Activated CD4-positive, alpha-beta T cell treated with anti-CD3 and anti-CD28 coated beads, Interleukin-2, amount 10 ng/mL, durations not matched to agents 7 days and 5 days (primary cell): ENCODE measurements at places on chromosomes 4 and X.

GRCh38 chrX:16892504-16893362, 22.6 kb upstream of the RBBP7 start:
- DNase-seq: peak; percentile 60

- DNase-seq: no peak
Measured at GRCh38 chr4:20203508-20203907, 48.2 kb upstream of the SLIT2 start.

DNA sequence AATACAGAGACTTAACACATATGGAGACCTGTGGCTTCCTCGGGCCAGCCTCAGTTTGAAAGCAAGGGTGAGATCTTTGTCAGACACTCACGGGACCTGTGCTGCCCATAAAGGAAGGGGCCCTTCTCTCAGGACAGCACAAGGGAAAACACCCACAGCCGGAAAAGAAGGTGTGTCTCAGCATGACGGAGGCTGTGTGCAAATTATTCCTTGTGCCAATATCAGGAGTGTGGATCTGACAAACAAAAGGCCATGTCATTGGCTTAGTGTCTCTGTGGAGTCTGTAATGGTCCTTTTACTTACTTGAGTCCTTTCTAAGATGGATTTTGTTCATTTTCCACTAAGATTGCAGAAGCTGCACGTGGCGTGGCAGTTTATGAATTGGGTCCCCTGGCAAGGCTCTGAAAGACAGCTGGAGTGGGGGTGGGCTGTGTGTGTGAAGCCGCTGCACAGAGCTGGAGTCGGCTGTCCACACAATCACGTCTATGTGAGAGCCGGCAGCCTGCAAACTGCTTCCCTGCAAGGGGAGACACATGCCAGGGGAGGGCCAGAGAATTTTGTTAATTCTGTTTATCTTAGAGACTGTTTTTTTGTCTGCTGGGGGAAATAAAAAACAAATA, 1.9 kb downstream of the ENPP6 start:
- no peak for DNase-seq

GRCh38 chrX:926070-926469, 286.4 kb downstream of the CRLF2 start:
- DNase-seq: no peak

DNA sequence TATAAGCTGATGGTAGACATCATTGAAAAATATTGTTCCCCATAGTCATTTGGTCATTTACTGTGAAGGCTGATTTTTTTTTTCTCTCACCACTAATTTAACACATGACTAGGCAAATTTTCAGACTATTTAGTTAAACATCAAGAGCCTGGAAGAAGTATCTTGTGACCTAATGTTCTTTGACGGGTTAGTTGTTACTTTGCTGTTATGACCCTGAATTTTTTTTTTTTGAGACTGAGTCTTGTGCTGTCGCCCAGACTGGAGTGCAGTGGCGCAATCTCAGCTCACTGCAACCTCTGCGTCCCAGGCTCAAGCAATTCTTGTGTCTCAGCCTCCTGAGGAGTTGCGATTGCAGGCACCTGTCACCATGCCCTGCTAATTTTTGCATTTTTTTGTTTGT, 67.0 kb downstream of the HPF1 start:
- DNase-seq: no peak

GRCh38 chrX:123964156-123964834, 2.8 kb downstream of the STAG2 start:
- no peak for DNase-seq

DNA sequence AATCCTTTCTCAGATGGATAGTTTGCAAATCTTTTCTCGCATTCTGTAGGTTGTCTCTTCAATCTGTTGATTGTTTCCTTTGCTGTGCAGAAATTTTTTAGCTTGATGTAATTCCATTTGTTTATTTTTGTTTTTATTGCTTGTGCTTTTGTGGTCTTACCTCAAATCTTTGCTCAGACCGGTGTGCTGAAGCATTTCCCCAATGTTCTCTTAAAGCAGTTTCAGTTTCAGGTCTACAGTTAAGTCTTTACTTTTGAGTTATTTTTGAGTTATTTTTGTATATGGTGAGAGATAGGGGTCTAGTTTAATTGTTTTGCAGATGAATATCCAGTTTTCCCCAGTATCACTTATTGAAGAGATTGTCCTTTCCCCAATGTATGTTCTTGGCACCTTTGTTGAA, 18.2 kb upstream of the SLC25A14 start:
- DNase-seq: no peak

GRCh38 chrX:11750046-11750445, 8.0 kb upstream of the MSL3 start:
- no peak for DNase-seq

GRCh38 chr4:133839326-133839725, 362.3 kb downstream of the PABPC4L start:
- no peak for DNase-seq

DNA sequence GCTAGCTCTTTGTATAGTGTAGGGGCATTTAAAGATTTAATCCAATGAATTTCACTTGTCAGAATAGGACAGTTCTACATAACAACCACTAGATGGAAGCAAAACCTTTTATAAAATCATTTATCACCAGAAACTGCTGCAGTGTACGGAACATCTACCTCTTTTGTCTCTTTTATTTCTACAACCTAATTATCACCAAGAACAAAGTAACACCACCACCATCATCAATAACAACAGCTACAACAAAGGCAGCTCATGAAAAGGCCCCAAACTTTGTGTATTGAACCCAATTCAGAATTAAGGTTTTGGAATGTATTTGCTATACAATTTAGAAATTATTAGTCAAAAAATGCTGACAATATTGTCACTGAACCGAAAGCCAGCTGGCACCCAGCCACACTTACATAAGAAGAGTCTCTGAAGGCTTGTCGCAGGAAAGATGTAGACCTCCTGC, 260.9 kb upstream of the RPS6KA3 start:
- DNase-seq: no peak

DNA sequence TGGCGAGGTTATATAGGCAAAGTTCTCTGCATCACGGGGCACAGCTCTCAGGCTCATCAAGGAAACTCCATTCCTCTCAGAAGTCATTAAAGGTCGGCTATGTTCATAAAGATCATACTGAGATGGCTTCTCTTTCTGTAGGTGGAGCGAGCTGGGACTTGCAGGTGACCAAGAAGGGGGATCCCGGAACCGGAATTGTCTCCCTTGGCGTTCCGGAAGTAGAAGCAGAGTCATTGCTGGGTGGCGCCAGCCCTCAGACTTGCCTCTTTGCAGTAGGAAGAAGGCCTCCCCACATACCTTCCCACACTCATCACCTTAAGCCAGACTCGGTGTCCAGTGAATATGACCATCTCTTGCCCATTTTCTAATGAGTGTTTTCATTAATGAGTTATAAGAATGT, 17.9 kb upstream of the HPGD start:
- no peak for DNase-seq

DNA sequence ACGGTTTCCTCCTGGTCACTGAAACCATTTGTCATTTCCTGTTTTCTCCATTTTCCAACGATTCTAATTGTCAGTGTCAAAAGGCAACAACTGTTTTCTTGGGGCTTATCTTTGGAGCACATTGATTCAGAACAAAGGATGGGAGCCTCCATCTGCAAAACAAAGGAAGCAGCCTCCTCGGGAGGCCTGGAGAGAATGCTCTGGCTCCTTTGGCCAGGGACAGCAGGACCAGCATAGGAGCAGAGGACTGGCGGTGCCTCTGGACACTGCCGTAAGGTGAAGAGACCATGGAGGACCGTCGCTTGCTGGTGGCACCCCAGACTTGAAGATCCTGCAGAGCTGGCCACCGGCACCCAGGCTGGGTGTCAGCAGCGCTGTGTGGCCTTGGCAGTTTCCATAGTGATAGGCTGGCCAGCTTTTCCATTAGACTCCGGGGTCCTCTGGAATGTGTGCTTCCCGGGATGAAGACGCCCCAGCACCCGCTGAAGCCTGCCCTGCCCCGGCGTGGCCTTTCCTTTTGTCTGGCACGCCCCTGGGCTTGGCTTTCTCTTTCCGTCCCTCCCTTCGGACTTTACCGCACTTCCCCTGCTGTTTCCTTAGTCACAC, 61.1 kb upstream of the MTM1 start:
- DNase-seq: no peak

GRCh38 chr4:115234405-115235093, 121.1 kb upstream of the NDST4 start:
- DNase-seq: peak; percentile 6

DNA sequence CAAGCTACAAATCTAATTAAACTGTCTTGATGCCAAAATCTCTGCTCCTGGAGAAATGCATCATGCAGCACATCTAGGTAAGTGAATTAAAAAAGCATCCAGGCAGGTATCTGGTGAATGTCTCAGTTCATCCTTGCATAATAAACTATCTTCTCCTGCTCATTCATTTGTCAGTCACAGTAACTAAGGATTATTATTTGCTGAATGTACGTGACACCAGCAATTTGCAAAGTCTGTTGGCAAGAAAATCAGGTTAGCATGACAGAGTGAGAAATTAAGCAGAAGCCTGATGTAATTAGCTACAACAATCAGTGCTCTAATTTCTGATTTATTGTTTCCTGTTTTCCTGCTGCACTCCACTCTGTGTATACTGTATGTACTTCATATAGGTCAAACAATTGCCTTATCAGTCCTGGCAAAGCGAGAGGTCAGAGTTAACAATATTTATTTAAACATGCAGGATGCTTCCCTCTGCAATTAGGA, 213.6 kb downstream of the FBXO8 start:
- DNase-seq: no peak

DNA sequence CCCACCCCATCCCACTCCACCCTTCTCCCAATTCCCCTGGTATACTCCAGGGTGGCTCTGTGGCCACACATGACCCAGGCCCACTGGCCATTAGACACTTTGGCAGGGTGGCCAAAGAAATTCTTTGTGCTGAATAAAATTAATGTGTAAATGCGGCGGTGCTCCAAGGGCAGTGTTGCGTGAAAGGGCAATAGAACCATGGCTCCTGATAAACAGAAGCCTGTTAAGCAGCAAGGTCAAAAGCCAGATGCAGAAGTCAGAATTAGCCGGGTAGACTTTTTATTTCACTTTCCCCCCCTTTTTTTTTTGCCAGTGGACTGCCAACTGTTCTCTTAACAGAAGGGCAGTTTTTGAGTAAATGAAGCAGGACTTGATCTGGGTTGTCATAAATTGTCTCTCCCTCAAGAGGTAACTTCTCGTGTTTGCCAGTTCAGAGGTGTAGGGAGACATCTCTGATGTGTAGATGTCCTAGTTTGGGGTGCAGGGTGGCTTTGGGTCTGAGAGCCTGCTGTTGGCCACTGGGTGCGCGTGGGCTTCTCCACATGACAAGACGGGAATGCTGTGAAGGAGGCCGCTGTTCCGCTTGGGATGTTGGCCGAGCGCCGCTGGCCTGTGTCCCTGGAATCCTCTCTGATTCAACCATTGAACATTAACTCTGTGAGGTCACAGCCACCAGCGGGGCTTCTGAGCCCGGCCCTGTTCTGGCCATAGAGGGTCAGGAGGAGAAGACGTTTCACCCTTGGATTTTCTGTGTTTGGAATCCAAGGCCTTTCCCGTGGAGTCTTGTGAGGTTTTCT, 139.5 kb downstream of the TBL1X start:
- DNase-seq: no peak

DNA sequence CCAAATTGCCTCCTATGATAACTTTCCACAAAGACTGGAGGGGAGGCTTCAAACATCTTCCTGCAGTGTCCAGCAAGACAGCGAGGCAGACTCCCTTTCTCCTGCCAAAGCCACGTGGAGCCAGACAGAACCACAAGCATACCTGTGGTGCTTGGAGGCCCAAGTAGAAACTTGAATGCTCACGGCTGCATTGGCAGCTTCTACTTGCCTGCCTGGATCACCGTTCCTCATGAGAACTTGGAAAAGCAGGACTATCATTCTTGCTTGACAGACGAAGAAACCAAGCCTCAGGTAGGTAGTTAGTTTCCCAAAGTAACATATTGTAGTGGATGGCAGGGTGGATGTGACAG, 216.3 kb upstream of the SFRP2 start:
- DNase-seq: no peak

- no peak for DNase-seq
Measured at GRCh38 chrX:140502491-140503237, 2.2 kb downstream of the SOX3 start.

GRCh38 chrX:123432361-123433150, 248.5 kb downstream of the GRIA3 start:
- DNase-seq: no peak

- DNase-seq: no peak
Measured at GRCh38 chr4:137664416-137664815, 132.1 kb upstream of the PCDH18 start.

GRCh38 chr4:90495211-90495610, 368.0 kb downstream of the CCSER1 start:
- DNase-seq: no peak

DNA sequence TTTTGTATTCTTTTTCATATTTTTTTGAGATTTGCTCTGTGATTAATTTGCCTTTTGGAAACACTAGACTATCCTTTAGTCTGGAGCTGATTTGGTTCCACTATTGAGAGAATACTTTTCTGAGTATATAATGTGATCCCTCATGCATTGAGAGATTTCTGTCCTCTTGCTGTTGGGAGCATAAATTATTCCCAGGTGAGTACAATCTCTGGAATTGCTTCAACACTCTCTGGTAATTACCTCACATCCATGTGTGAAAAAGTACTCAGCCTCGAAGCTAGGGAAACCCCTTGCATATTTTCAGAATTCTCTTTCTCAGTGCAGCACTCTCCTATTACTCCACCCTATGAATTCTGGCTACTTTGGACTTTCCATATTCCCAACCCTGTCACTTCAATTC, 550.0 kb downstream of the RAPGEF2 start:
- DNase-seq: no peak

- DNase-seq: no peak
Measured at GRCh38 chr4:40613456-40613855, 16.2 kb downstream of the RBM47 start.

- DNase-seq: no peak
Measured at GRCh38 chr4:156620786-156621185, 350.8 kb downstream of the PDGFC start.

DNA sequence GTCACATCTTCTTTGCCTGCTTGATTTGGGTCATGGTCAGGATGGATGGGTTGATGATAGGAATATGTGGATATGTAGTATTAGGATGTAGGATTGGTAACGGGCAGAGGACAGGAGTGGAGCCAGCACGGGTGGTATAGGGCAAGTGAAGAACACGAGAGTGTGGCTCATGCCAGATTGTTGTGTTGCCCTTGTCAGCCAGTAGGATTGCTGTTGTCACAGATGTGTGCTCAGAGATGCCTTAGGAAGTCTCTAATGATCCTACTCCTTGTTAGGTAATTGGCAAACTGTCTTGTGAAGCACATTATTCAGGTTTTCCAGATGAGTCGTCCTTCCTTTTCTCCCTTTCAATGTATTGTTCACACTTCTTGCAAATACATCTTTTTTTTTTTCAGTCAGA, 5.5 kb downstream of the ATP10D start:
- DNase-seq: no peak

- DNase-seq: no peak
Measured at GRCh38 chr4:87032884-87033533, 98.2 kb downstream of the AFF1 start.

DNA sequence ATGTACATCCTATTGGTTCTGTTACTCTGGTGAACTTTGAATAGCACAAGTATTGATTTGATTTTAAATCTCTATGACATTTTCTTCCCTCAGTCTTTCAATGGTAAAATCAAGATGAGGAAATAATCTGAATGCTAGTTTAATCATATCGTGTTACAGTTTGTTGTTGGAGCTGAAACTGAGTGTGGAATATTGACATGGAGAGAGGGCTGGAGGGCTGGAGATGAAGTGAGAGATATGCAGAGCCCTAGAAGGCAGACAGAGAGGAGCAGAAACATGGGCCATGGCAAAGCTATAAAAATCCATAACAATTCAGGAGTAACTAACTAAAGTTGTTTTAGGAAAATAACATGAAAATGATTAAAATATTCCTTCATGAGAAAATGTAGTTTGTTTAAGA, 141.1 kb downstream of the BANK1 start:
- DNase-seq: no peak
